ENCODE measurements at places on chromosomes 7 and 10.

DNA sequence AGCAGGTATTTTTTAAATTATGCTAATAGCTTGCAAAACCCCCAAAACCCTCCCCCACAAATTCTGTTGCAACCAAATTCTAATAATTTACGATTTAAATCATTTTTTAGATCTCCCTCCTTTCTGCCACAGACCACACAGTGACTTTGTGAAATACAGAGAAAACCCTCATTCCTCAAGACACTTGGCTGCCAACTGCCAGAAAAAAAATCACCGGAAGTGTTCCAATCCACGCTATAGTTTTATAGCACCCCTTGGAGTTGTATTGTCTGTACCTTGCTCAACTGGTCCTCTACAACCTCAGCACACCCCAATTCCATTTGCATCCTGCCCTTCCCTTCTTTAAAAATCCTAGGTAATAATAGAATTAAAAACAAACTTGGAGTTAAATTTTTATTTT is 560.1 kb downstream of the PARD3 start:
- peak; percentile 9 for DNase-seq

GRCh38 chr7:107162475-107162874 is 6.3 kb upstream of the HBP1 start:
- DNase-seq, result no peak

GRCh38 chr7:129083525-129083924 is 28.6 kb upstream of the TNPO3 start:
- DNase-seq, result no peak

GRCh38 chr7:135161669-135162068 is 8.8 kb downstream of the CYREN start:
- DNase-seq, result no peak

DNA sequence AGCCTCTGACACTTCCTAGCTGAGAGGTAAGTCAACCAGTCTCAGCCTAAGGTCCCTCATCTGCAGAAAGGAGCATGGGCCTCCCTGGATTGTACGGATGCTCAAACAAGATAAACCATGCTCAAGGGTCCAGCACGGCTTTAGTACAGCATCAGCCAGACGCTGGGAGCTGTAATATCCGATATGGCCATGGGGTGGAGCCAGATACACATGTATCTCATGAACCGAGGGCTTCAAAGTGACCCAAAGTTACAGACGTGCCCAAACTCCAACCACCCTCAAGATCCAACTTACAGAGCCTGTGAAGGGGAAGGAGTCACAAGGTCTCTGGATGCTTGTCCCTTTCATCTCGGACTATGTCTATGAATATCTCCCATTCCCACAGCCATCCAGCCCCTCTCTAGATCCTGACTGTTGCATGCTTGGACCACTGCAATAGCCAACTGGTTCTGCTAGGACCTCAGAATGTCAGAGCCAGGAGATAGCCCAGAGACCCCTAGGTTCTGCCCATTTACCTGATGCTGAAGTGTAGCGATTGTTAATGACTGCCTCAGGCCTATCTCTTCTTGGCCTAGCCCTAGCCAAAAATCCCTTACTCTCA is 142.4 kb downstream of the SH3PXD2A start:
- DNase-seq, result peak; percentile 57

- no peak for DNase-seq
Observed at GRCh38 chr7:90749774-90750173, 153.7 kb downstream of the CDK14 start.

DNA sequence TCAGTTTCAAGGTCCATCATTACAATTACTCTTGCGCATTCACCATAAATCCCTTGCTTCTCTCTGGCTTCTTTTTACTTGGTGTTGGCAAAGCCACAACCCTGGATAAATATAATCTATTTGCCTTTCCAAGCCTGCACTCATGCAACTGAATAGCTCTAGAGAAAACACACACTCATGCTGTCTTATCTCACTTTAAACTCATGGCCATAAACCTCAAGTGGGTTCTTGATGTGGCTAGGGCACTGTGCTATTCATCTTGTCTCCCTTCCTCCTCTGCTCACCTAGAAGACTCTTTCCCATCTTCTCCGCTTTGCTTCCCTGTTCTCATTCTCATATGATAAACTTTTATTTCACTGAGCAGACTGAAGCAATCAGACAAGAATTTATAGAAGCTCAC is 165.4 kb upstream of the MTPN start:
- DNase-seq, result no peak

- no peak for DNase-seq
Observed at GRCh38 chr7:120860156-120860555, 2.2 kb upstream of the TSPAN12 start.

GRCh38 chr10:47261121-47261520 is 38.9 kb upstream of the GDF10 start:
- no peak for DNase-seq

- no peak for DNase-seq
Observed at GRCh38 chr7:70923181-70923845, 208.6 kb upstream of the GALNT17 start.

DNA sequence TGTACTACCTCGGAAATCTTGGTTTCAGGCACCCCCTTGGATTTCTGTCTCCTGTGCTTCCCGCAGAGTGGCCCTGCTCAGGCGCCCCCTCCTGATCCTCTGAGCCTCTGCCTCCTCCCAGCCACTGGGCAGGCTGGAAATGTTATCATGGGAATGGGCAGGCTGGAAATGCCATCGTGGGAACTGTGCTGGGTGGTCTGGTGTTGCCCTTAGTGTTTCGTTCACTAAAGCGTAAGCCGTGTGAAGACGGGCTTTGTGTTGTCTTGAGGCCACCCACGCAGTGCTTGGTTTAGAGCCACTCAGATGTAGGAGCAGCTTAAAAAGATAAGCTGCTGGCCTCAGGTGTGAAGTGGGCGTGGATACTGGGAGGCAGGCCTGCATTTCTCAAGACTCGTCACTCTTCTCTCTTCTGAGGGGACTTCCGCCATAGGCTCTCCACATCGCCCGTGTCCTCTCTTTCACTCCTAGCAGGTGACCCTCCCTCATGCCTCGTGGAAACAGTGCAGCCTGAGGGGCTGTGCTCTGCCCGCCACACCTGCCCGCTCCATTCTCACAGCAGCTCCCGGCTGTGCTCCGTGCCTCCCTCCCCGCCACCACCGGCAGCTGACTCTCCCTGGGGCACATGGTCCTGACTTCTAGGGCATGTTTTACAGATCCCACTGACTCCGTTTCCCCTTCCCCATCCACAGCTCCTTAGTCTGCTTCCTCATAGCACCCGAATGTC is 28.5 kb downstream of the PPP2R2D start:
- no peak for DNase-seq

GRCh38 chr7:133183042-133183794 is 69.7 kb upstream of the EXOC4 start:
- no peak for DNase-seq

DNA sequence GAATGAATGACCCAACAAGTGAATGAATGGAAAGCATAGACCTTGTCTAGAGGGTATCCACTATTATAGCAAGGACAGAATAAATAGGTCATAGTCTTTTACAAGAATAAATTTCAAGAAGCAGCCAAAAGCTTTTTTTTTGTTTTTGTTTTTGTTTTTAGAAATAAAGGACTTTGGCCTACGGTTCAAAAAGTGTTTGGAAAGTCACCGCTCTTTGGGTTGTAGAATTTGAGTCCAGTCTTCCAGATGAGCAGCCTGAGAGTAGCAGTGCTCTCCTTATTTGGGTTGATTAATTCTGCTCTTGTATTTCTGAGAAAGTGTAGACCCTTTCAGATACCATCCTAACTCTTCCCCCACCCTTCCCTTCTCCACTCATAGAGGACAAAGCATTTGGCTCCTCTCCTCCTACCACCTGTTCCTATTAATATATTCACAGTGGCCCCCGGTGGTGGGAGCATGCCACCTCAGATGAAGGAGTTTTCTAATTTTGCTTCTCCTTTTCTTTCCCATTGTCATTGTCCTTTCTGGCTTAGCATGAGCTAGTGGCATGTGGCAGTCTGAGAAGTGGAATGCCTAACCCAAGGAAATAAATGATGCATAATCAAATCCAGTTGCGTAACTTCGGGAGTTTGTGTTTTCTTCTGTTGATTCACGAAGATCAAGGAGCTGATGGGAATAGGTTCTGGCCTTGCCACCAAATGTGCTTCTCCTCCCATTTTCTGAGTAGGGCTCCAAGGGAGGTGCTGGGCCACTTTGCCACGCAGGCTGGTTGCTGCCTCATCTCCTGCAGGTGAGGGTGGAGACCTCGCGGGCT is 114.7 kb downstream of the CHN2 start:
- no peak for DNase-seq

DNA sequence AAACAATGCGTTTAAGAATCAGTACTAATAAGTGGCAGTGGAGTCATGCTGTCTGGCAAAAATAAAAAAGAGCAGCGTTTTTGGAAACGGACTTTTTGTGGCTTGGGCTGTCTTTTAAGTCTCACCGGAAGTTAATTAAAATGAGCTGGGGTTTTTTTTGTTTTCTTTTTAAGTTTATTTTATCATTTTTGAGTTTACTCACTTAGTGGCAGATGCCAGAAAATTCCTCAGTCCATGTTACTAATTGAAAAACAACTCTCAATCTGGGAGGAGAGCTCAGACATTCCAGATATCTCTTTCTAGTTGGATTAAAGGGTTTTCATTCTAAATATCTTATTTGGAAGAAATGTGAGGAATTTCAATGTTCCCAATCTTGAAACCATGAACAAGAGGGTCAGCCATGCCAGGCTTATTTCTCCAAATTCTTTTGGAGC is 133.8 kb upstream of the AGR3 start:
- no peak for DNase-seq

DNA sequence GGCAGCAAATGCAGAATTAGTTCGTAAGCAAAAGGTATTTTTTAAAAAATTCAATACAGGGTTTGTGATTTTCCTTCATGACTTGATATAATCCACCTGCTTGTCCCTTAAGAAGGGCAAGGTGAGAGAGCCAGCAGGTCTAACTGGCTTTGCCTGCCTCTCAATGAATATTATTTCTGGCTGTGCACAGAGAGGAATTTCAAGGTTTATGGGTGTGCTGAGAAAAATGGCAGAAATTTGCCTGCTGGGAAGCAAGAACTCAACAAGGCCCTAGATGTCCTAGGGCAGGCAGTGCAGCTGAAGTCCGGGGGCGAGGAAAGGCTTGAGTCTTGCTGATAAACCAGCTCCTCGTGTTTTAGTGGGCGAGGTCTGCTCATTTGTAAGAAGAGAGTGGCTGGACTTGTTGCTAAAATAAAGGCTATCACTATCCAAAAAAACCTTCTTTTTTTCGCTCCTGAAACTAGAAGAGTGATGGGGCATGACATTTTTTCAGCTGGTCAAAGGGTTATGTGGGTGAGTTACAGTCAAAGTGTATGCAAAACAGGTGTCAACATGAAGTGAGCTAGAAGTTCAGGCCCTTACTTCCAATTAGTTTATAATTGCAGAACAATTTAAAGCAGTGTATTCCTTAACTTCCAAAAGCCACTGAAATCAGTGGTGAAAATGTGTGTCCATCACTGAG is 385.8 kb upstream of the KLF6 start:
- no peak for DNase-seq

DNA sequence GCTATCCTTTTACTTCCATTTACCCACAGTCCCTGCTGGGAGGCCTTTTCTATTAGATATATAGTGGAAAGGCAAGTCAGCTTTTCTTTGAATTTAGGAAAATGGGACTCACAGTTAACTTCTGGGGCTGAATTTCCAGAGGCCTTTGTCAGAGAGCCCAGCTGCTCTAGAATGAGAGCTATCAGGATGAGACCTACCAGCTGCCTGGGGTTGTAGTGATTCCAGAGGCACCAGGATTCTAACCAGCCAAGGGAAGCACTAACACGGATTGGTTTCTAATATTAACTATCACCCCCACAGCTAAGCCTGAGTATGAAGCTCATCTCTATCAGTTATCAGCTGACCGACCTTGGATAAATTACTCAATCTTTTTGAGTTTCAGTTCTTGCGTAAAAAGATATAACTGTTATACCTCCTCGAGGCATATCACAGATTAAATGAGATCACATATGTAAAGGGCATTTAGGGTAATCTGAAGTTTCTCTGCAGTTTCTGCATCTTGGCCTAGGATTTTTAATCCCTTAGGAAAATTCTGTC is 56.6 kb upstream of the CALD1 start:
- DNase-seq, result no peak

DNA sequence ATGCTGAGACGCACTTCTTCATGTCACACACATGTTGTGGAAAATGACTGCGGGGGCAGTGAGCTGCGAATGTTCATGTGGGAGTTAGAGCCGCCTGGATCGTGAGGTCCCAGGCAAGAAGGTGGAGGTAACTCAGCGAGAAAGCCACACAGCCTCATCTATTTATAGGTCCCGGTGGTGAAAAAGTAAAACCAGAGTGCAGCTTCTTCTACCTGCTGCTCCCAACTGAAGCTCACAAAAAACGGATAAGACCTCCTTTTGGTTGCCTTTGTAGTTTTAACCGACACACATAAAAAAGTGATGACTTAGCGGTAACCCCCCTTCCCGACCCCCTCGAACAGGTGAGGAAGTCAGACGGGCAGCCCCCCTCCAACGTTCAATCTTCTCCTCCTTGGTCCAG is 276.9 kb downstream of the GATA3 start:
- DNase-seq, result no peak

DNA sequence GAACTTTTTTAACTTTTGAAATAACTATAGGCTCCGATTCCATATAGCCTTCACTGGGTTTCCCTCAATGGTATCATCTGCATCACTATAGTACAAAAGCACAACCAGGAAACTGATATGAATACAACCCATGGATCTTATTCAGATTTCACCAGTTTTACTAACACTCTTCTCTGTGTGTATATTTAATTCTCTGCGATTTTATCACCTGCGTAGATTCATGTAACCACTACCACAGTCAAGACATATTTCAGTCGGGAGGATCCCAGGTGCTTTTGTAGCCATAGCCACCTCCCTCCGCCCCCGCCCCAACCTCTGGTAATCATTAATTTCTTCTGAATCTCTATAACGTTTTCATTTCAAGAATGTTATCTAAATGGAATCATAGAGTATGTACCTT is 82.8 kb upstream of the C7orf33 start:
- no peak for DNase-seq

GRCh38 chr10:70528741-70529362 is 50.3 kb downstream of the PALD1 start:
- DNase-seq, result no peak

GRCh38 chr7:36021367-36021766 is 131.7 kb upstream of the EEPD1 start:
- no peak for DNase-seq

GRCh38 chr7:150564006-150564405 is 3.2 kb upstream of the GIMAP4 start:
- DNase-seq, result no peak

GRCh38 chr7:34720289-34720688 is 62.3 kb downstream of the NPSR1 start:
- no peak for DNase-seq

GRCh38 chr10:30455816-30456215 is 21.8 kb downstream of the MAP3K8 start:
- DNase-seq, result no peak

- no peak for DNase-seq
Observed at GRCh38 chr10:63722537-63722936, 201.3 kb downstream of the REEP3 start.

DNA sequence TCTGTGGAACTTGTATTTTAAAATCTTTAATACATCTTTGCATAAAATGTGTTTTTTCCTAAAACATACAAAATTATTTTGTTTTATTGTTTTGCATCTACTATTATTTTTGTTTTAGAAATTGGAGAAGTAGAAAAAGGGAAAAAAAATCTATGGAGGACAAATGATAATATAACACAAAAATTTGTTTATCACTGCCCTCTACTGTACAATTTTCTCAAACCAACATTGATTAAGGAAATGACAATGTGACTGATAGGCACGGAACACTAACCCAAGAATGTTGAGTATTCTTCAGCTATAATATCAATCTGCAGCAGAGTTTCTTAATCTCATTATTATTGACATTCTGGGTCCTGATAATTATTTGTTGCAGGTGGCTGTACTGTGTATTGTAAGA is 9.5 kb upstream of the ING3 start:
- DNase-seq, result no peak

- no peak for DNase-seq
Observed at GRCh38 chr7:15430911-15431310, 130.9 kb downstream of the AGMO start.

Measured in left colon (tissue), 2 donors.